ENCODE measurements at places on chromosomes 7 and 10. TPM values are rescaled to one million over a fixed set of nuclear protein-coding genes. Genes with fewer than 3 reads are reported as not detected.

Gene EPDR1
- not detected for total RNA-seq

Gene PSMG3
- total RNA-seq = 13.8 TPM

Gene CHAT
- not detected for total RNA-seq

Gene CHRM2
- not detected for total RNA-seq

Gene LIPM
- not detected for total RNA-seq

Gene GPR15LG
- total RNA-seq = not detected

Gene FAM3C
- 10.5 TPM for total RNA-seq

Gene EXOC4
- total RNA-seq = 58.0 TPM

Gene SEMA3E
- not detected for total RNA-seq

Gene DDIT4
- 436 TPM for total RNA-seq

Gene CDHR1
- total RNA-seq = 0.74 TPM

Gene FFAR4
- total RNA-seq = not detected

Gene RARRES2
- not detected for total RNA-seq

Gene ASB10
- total RNA-seq = not detected

Gene GLCCI1
- total RNA-seq = 22.2 TPM
